ENCODE measurements at places on chromosomes 16 and 17.
A peak's percentile ranks its signal among the peaks of the same experiment; 100 is the strongest.

DNA sequence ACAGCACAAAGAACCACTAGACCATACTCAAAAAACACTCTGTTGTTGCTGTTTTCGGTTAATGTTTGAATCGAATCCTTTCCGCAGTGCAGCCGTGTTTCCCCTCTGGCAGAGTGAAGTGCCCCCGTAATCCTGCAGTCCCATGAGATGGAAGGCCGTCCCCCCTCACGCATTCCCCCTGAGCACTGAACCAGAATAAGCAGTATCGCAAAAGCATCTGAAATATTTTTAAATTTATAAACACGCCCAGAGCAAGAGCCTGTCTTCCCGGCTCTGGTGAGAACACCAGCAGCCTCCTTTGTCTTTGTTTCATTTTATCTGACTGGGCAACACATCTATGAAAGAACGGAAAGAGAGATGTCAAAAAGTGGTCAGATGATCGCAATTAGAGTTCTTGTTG, 121.0 kb upstream of the ADAMTS18 start:
- H3K27ac ChIP-seq, result no peak overlapping the region
- no peak overlapping the region for H3K4me3 ChIP-seq
- H3K4me1 ChIP-seq, result no peaks in the 10 kb centered on the region
- H3K27me3 ChIP-seq, result no peaks in the 10 kb centered on the region

DNA sequence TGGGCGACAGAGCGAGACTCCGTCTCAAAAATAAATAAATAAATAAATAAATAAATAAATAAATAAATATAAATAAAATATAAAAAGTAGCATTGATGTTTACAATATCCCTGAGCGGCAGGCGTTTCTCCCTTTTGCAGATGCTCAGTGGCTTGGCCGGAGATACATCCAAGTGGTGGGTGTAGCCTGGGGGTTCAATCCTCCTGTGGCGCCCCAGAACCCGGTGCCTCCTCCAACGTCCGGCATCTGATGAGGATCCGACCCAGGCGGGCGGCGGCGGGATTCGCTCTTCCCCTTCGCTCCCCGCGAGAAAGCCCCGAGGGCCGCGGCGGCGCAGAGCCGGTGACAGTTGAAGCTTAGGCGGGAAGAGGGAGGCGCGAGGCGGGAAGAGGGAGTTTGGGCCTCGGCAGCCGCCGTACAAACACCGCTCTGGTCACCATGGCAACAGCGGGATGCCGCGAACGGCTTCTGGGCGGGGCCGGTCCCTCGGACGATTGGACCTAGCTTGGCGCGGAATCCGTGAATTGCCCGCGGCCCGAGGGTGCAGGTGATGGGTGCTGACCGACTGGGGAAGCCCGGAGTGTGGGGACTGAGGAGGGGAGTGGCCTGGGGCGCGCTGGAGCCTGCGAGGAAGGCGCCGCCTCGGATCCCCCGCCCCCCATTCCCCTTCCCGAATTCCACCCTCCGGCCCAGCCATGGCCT, 12.7 kb upstream of the ALDOA start:
- H3K27me3 ChIP-seq, result no peaks in the 10 kb centered on the region
- peak overlapping the region; percentile 89 for H3K4me3 ChIP-seq
- DNase-seq, result peak; percentile 97
- H3K4me1 ChIP-seq, result peaks cover 6% of the 10 kb centered on the region
- H3K36me3 ChIP-seq, result no peaks in the 10 kb centered on the region

DNA sequence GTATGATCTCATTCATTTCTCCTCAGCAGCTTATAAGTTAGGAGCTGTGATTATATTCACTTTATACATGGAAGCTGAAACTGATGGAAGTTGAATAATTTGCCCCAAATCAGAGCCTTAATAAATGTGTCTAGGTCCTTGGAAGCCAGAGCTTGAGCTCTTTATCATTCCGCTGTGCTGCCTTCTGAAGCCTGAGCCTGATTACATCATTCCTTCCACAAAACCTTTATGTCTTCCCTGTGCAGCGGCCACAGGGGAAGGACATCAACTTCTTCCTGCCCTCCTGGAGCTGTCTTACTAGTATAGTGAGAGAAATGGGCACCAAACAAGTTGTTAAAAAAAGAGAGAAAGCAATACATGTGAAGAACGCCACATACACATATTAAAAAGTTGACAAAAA, 6.8 kb downstream of the TNRC6C start:
- no peak overlapping the region for H3K4me3 ChIP-seq
- peaks cover 63% of the 10 kb centered on the region for H3K4me1 ChIP-seq
- H3K27me3 ChIP-seq, result no peaks in the 10 kb centered on the region
- no peak for DNase-seq
- H3K36me3 ChIP-seq, result no peaks in the 10 kb centered on the region

DNA sequence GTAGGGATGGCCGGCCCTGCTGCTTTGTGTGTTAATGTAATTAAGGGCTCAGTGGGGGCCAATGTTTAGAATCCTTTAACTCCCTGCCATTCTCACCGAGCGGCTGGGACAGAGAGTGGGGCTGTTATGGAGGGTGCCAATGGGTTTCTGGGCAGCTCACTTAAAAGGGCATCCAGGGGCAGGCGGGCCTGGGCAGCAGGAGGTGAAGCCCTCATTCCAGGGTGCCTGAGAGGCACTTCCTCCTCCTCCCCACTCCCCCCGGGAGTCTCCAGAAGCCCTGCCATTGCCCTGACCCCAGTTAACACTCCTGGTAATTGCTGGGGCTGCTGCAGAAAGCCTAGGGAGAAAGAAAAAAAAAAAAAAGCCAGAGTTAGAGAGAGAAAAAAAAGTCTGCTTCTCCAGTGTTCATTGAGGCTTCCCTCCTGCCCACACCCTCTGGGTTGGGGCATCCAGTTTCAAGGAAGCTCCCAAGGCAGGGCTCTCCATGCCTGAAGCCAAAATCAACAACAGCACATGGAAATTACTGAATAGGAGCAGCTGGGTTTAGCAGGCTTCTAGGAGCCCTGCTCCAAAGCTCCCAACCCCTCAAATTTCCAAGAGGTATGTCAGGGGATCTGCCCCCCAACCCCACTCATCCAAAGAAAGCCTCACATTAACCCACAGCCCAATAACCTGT, 28.0 kb downstream of the CUEDC1 start:
- no peaks in the 10 kb centered on the region for H3K36me3 ChIP-seq
- H3K4me3 ChIP-seq, result no peak overlapping the region
- H3K27me3 ChIP-seq, result no peaks in the 10 kb centered on the region
- DNase-seq, result no peak
- H3K27ac ChIP-seq, result no peak overlapping the region

DNA sequence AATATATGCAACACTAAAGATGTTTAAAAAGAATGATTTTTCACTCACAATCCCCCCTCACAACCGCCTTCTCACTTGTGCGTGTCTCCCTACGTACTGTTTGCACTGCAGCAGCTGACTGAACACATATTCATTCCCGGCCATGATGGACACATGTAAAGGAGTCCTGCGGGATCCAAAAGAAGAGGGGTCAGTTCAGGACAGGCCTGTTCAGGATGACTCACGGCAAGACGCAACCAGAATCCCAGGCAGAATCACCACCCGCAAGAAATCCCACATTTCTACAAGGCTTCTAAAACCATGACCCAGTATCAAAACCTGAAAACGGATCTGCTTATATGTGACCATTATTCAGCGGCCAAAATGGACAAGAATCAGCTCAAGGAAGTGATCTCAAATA, 52.3 kb downstream of the CYB5D2 start:
- DNase-seq, result no peak
- H3K27me3 ChIP-seq, result no peaks in the 10 kb centered on the region
- H3K4me3 ChIP-seq, result no peak overlapping the region
- H3K27ac ChIP-seq, result peak overlapping the region; percentile 27

GRCh38 chr16:3012246-3012645, 477 bp upstream of the CLDN9 start:
- H3K27me3 ChIP-seq, result peaks cover 7% of the 10 kb centered on the region
- DNase-seq, result no peak
- no peak overlapping the region for H3K4me3 ChIP-seq
- H3K27ac ChIP-seq, result no peak overlapping the region
- H3K4me1 ChIP-seq, result peaks cover 11% of the 10 kb centered on the region
- H3K36me3 ChIP-seq, result no peaks in the 10 kb centered on the region

- no peak for DNase-seq
- no peak overlapping the region for H3K4me3 ChIP-seq
- H3K36me3 ChIP-seq, result no peaks in the 10 kb centered on the region
These were observed 6.9 kb upstream of the TEX2 start for GRCh38 chr17:64269687-64270649.

- H3K4me3 ChIP-seq, result no peak overlapping the region
- H3K36me3 ChIP-seq, result no peaks in the 10 kb centered on the region
- H3K4me1 ChIP-seq, result peaks cover 12% of the 10 kb centered on the region
- H3K27ac ChIP-seq, result no peak overlapping the region
These were observed 81.5 kb upstream of the ZFHX3 start for GRCh38 chr16:73129455-73129854.

DNA sequence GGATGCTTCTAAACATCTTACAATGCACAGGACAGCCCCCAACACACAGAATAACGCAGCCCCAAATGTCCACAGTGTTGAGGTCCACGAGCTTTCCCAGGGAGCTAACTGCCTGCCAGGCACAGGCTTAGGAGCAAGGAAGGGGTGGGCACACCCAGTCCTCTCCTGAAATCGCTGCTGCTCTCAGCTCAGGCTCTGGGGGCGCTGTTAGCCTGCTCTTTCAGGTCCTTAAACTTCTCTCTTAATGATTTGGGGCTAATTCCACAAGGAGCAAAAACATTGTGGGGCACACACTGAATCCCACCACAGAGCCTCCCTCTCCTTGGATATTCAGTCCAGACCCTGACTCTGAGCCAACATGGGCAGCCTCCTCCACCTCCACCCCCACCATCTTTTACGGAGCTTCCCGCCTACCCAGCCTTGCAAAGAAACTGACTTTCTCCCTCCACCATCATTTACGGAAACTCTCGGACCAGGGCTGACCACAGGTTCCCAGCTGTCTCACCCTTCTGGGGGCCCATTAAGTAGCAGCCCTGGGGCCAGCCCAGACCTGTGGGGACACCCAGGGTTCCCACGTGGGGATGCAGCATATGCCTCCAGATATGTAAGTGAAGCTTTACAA, 1.1 kb downstream of the CD300H start:
- no peaks in the 10 kb centered on the region for H3K4me1 ChIP-seq
- peak; percentile 82 for DNase-seq
- H3K36me3 ChIP-seq, result no peaks in the 10 kb centered on the region
- H3K27ac ChIP-seq, result no peak overlapping the region

DNA sequence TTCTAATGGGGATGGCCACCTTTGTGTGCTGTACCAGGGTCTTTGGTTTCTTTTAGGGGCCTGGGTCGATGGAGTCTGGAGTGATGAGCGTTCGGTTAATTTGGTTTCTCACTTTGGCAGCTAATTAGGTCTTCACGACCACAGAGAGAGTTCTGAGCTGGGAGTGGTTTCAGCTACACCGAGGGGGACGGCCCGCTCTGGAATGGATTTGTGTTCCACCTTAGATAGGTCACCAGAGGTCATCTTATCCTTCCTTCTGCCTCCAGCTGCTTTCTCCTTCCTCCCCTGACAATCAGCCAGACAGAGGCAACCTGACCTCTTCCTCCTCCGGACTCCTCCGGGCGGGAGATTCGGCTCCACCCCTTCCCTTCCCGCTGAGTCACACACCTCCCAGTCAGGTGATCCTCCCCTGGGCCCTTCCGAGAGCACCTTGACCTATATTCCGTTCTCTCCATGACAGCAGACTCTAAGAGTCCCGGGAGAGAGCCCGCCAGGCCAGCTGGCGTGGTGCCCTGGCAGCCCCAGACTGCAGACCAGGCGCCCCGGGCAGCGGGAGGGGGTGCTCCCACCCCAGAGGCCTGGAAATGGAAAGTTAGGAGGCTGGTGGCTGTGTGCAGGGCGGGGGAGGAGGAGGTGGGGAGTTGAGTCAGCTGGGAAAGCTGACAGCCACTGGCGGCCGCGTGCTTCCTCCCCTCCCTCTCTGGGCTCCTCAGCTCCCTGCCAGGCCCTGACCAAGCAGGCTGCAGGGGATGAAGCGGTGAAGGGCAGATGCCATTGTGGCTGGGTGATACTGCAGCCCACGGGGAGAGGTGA, 44.7 kb downstream of the CHD9 start:
- no peaks in the 10 kb centered on the region for H3K27me3 ChIP-seq
- H3K4me3 ChIP-seq, result peak overlapping the region; percentile 50
- H3K4me1 ChIP-seq, result peaks cover 76% of the 10 kb centered on the region
- no peaks in the 10 kb centered on the region for H3K36me3 ChIP-seq

DNA sequence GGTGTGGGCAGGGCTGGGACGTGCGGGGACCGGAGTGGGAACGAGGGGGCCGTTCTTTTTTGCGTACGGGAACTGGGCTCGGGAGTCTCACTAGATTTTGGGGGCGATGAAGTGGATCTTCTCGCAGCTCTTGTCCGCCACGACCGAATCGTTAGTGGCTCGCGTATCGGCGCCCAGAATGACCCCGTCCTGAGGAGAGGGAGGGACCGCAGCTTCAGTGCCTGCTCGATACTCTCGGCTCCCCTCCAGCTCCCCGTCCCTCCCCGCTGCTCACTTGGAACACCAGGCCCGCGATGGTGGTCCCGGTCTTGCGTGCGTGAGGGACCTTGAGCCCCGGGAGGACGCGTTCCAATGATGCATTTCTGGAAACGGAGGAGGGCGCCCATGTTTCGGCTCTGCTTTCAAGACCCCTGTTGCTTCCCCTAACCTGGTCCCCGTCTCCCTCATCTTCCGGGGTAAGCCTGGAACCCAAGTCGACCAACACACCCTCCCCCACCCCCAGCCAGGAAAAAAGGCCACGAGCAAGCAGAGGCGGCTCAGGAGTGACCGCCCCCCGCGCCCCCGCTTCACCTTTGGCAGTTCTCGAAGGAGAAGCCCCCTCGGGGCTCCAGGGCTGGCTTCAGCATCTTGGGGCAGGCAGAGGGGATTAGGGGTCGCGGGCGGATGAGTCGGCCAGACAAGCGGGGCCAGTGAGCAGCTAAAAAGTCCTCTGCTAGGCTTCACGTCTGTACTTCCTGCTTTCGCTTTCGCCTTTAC, at the start of gene PSMB10:
TSS of gene PSMB10 (minus strand) at position 727 of the 756 bp plus-strand sequence. CDS start at position 626, 101 bp downstream.
- peaks cover 33% of the 10 kb centered on the region for H3K4me1 ChIP-seq
- peak within 1 kb of the TSS; percentile 95 for H3K4me3 ChIP-seq
- H3K27ac ChIP-seq, result peak within 1 kb of the TSS; percentile 98
- DNase-seq, result peak; percentile 93
- H3K36me3 ChIP-seq, result peaks cover 63% of the 10 kb centered on the region
- H3K27me3 ChIP-seq, result no peaks in the 10 kb centered on the region

GRCh38 chr17:75075597-75076336, 12.0 kb upstream of the SLC16A5 start:
- H3K4me3 ChIP-seq, result no peak overlapping the region
- H3K27ac ChIP-seq, result no peak overlapping the region
- peaks cover 51% of the 10 kb centered on the region for H3K4me1 ChIP-seq
- H3K36me3 ChIP-seq, result no peaks in the 10 kb centered on the region
- H3K27me3 ChIP-seq, result no peaks in the 10 kb centered on the region
- DNase-seq, result no peak

DNA sequence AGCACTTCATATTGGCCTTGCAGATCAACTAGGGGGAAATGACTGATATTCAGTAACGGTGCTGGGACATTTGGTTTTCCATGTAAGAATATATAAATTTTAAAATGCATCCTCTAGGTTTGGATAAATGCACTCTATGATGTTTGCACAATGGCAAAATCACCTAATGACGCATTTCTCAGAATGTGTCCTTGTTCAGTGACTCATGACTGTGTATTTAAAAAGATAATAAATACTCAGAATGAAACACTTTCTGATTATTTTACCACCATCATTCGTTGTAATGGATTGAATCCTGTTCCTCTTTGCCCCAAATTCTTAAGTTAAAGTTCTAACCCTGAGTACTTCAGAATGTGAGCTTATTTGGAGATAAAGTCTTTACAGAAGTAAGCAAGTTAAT, 17.2 kb upstream of the ADGRG1 start:
- H3K27ac ChIP-seq, result peak overlapping the region; percentile 78
- DNase-seq, result no peak
- H3K4me3 ChIP-seq, result no peak overlapping the region
- peaks cover 11% of the 10 kb centered on the region for H3K4me1 ChIP-seq
- no peaks in the 10 kb centered on the region for H3K36me3 ChIP-seq

- H3K36me3 ChIP-seq, result no peaks in the 10 kb centered on the region
- no peaks in the 10 kb centered on the region for H3K4me1 ChIP-seq
- no peak overlapping the region for H3K4me3 ChIP-seq
- H3K27ac ChIP-seq, result no peak overlapping the region
- peak; percentile 15 for DNase-seq
These were observed 54.7 kb upstream of the CRHR1 start for GRCh38 chr17:45729294-45729907.

All from spleen (tissue), 13 donors.